NCI-H526 treated with DMSO at 0.1 percent for 48 hours (cell line): ENCODE measurements at places on chromosomes 7 and 10.

- no peak for DNase-seq
Measured at GRCh38 chr10:33190406-33190805, 144.1 kb downstream of the NRP1 start.

DNA sequence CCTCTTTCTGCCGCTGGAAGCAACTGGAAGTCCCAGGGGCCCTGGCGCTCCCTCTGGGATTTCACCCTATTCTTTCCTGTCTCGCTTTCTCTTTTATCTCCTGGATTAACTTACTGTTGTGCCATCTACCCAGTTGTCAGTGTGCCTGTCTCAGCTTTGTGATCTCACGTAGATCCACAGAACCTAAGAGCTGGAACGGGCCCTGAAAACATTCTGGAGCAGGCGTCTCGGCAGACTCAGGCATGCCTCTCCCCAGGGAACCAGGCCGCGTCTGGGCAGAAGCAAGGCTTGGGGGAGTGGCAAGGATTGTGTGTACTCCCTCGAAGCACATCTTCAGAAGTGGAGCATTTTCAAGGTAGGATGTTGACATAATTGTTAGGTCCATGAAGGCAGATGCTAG lies 87.2 kb downstream of the KCNMA1 start:
- no peak for DNase-seq

DNA sequence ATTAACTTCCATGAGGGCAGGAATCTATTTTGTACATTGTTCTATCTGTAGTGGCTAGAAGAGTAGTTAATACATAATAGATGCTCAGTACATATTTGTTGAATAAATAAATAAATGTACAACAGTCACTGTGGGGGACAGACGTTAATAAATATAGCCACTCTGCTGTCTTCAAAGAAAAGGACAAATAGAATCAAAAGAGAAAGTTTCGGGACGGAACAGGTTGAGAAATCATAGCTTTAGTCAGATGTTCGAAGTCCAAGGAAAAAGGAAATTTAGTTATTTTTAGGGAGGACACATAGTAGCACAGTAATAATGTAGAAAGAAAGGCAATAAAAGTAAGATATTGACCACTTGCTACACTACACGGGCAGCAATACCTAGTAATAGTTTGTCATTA lies 861.4 kb downstream of the PCDH15 start:
- DNase-seq, result no peak

- no peak for DNase-seq
Measured at GRCh38 chr10:44471410-44471809, 86.5 kb upstream of the CXCL12 start.

- DNase-seq, result no peak
Measured at GRCh38 chr7:45968856-45969541, 47.9 kb upstream of the IGFBP3 start.

GRCh38 chr7:66205741-66206090 lies 582 bp downstream of the TPST1 start:
- no peak for DNase-seq

- DNase-seq, result no peak
Measured at GRCh38 chr10:10132009-10132408, 885.7 kb upstream of the CELF2 start.

GRCh38 chr7:67311901-67312300 lies 315.3 kb downstream of the TYW1 start:
- no peak for DNase-seq

GRCh38 chr7:23072048-23072447 lies 33.5 kb upstream of the KLHL7 start:
- no peak for DNase-seq

- DNase-seq, result no peak
Measured at GRCh38 chr10:112614586-112614985, 167.6 kb downstream of the VTI1A start.
